ENCODE measurements at places on chromosomes 6 and 20. TPM values are rescaled to one million over a fixed set of nuclear protein-coding genes. Genes with fewer than 3 reads are reported as not detected.

GRCh38 chr6:90263633-90264032 is 33.0 kb downstream of the BACH2 start:
- no peak for DNase-seq

- DNase-seq = no peak
Observed at GRCh38 chr6:164303102-164303964, 888.8 kb downstream of the QKI start.

- no peak for DNase-seq
Observed at GRCh38 chr6:117237561-117237960, 27.8 kb upstream of the VGLL2 start.

The FAM83B gene
- 15.7 TPM for total RNA-seq

The SLC17A1 gene
- total RNA-seq = not detected

The BANF2 gene
- not detected for total RNA-seq

The EFCAB8 gene
- not detected for total RNA-seq

The SPATA25 gene
- total RNA-seq = 0.25 TPM
